ENCODE measurements at places on chromosomes 7 and 10.

- DNase-seq, result no peak
Observed at GRCh38 chr10:64076322-64076940, 555.2 kb downstream of the REEP3 start.

- DNase-seq, result no peak
Observed at GRCh38 chr7:27916372-27916771, 176.4 kb downstream of the TAX1BP1 start.

DNA sequence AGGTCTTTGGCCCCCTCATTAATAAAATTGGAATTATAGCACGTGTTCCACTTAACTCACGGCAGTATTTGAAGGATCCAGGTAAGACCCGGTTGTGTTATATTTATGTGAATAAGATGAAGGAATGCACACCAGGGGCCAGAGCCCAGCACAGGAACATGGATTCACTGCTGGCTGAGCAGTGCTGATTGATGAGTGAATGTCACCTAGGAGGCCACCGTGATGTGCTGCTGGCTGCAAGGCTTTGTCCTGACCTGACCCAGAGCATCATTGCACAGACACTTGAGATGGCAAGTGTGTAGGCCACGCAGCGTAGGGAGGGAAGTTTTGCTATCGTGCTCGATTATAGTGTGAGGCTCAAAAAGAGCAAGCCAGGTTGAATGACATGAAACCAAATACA is 350.7 kb upstream of the MGMT start:
- no peak for DNase-seq

DNA sequence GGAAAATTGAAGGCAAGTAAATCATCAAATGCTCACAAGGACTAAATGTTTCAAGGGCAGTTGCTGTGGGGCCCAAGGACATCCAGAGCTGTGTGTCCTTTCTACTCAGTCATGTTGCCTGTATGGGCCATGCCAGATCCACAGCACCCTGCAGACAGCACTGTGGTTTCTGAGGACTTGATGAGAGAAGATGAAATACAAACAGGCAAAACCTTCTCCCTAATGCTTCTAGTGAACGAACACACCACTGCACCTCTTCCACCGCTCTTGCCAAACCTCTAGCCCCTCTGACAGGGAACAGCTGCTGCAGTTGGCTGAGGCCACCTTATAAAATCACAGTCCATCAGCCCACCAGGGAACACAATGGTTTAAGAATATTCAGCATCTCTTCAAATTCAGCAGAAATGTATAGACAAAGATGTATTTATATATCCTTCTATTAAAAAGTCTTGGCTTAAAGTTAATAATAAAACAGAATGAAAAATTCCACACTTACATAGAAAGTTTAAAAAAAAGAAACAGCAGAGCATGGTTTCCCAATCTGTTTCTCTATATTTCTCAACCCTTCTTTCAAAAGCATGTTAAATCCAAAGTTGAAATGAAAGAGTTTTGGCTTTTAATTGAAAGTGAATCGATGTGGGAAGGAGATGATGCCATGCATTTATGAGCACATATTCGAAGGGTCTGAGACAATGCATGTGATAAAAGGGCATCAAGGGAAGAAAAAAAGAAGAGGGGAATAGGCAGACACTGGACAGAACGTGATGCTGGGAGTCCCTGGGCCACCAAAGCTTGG is 14.0 kb downstream of the CYP3A7 start:
- no peak for DNase-seq

GRCh38 chr7:18356191-18356645 is 139.3 kb upstream of the HDAC9 start:
- DNase-seq, result no peak

GRCh38 chr10:69826789-69827554 is 25.3 kb downstream of the COL13A1 start:
- DNase-seq, result no peak

- no peak for DNase-seq
Observed at GRCh38 chr10:112716924-112717413, 233.1 kb upstream of the TCF7L2 start.
